ENCODE measurements at places on chromosomes 2 and 18.

DNA sequence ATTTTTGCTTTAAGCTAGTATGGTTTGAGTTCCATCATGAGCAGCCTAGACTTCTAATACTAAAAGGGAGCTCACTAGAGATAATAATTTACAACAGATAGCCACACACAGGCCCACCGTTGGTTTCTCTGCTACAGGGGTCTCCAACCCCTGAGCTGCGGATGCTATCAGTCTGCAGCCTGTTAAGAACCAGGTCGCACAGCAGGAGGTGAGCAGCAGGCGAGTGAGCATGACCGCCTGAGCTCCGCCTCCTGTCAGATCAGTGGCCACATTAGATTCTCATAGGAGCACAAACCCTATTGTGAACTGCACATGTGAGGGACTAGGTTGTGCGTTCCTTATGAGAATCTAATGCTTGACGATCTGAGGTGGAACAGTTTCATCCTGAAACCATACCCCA is 150.6 kb downstream of the HRH4 start:
- DNase-seq, result no peak

GRCh38 chr2:178426388-178426787 is 24.6 kb downstream of the PRKRA start:
- DNase-seq, result no peak

DNA sequence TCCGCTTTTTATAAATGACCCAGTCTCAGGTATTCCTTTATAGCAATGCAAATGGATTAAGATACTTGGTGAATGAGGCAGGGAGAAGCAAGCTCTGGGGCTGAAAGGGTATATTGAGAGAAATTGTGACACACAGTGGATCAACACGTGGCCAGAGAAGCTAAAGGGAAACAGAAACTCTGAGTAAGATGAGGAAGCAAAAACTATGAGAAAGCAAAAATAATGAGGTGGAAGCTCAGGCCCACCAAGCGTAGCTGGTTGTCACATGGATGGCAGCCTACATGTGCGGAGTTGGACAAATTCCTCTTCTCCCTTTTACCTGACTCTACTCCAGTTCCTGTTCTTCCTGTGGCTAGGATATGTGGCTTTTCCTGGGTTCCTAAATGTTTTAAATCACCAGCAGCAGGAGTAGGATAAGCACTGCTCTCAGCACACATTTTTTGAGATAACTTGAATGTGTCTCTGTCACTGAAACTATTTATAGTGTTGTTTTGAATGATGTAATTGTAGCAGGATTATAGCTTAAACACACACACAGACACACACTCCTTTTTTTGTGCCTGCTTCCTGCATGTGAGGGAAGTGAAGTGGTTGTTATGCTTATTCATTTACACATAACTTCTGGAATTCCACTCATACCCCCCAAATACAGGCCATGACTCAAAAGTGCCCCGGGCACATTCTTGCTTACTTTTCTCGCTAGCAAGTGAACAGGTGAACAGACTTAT is 30.1 kb upstream of the EPC2 start:
- DNase-seq, result peak; percentile 59

GRCh38 chr2:60966507-60967405 is 50.8 kb upstream of the PEX13 start:
- no peak for DNase-seq

GRCh38 chr2:181770150-181770549 is 89.8 kb upstream of the NEUROD1 start:
- DNase-seq, result no peak

- DNase-seq, result no peak
Observed at GRCh38 chr2:215906458-215906857, 106.9 kb downstream of the MREG start.

DNA sequence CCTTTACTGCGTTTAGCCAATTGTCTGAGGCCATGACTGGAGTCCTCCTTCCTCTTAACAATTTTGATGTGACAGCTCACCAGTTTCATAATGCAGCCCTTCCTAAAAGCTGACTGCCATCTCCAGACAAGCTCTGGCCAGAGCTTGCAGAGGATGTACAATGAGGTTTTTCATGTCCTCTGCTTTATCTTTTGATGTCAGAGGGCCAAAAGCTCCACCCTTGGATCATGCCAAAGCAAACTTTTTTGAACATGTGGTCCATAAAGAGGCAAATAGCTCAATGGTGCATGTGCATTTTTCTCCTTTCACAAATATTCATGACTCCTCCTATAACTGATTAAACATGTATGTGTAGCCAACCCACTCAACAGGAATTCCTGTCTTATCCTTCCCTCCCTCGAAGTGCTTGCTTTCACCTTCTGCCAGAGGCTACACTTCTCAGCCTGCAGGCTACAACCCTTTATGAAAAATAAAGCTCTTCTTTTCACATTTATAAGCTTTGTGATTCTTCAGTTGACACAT is 266.2 kb downstream of the FBXO15 start:
- no peak for DNase-seq

DNA sequence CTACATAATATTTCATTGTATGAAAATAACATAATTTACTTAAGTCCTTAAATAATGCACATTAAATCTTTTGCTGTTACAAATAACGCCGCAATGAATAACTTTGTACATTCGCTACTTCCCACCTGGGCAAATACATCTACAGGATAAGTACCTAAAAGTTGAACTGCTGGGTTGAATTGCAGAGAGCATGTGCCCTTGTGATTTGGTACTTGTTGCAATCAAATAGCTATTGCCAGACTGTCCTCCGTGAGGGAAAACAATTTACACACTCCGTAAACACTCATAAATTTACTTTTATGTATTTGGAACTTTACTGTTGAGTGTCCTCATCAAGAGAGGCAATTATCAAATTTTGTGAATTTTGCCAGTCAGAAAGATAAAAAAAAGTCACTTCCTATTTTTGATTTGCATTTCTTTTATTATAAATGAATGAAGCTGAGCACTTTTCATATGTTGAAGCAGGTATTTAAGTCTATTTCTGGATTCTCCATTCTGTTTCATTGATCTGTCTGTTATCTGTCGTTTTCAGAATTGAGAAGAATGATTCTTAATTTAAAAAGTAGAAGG is 140.8 kb upstream of the SERTAD2 start:
- DNase-seq, result no peak

DNA sequence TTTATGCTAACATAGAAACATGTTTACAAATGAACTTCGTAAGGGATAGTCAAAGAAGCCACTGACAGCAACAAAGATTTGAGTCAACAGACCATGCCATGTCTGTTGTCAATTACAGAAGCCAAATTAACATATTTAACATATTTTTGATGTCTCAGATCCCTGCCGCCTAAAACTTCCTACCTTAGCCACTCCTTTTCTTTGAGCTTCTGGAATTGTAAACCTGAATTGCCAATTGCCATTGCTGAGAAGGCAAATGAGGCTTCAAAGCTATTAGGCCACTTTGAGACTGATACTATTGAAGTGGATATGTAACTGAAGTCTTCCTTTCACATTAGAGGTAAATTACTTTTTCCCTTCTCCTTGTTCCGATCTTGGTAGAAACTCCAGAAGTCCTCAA is 66.0 kb upstream of the DSEL start:
- no peak for DNase-seq

DNA sequence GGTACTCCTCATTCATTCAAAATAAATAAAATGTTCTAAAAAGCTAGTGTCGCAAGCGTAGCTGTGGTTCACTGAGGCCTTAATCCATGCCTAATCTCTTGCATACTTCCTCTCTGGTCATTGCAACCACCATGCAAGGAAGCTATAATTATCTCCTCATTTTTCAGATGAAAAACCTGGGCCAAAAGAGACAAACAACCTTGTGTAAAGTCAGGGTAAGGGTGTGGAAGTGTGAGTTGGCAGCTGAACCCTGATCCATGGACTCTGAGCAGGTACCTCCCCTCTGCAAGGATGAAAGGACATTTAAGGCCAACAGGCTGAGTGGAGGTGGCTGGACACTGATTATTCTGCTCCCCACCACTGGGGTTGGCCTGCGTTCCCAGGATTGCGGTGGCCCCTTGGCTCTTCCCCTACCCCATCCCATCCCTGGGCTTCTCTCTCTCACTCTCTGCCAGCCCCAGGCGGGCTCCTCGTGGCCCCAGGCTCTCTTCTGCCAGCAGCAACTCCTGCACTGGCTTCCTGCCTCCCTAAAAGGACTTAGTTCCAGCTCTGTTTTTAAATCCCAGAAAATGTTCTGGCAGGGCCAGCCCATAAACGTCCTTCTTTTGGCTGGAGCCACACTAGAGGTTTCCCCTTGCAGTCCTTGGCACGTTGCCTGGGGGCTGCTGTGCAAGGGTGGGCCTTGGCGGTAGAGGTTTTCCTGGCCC is 72.0 kb upstream of the AFF3 start:
- no peak for DNase-seq

DNA sequence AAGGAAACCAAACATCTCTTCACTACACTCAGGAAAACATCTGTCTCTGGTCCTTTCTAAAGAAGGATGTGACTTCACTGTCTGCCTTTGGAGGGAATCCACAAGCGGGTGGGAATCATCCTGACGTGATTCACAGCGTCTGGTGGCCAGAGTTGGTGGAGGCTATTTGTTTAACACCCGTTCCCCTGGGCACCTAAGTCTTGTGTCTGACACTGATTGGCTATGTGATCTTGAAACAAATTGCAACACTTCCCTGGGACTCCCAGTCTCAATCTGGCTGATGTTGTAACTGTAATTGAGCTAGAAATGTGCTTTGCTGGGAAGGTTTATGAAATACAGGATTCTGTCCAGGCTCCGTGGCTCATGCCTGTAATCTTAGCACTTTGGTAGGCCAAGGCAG is 28.8 kb upstream of the SIX3 start:
- DNase-seq, result no peak

GRCh38 chr2:111932841-111933291 is 34.5 kb downstream of the MERTK start:
- DNase-seq, result no peak

- DNase-seq, result no peak
Observed at GRCh38 chr18:41955688-41956087, 654 bp downstream of the PIK3C3 start.

- peak; percentile 13 for DNase-seq
Observed at GRCh38 chr2:236177967-236178889, 10.0 kb upstream of the GBX2 start.

GRCh38 chr2:205261516-205262020 is 420.7 kb upstream of the NRP2 start:
- DNase-seq, result no peak

GRCh38 chr2:30040147-30040546 is 106.7 kb upstream of the YPEL5 start:
- DNase-seq, result no peak

DNA sequence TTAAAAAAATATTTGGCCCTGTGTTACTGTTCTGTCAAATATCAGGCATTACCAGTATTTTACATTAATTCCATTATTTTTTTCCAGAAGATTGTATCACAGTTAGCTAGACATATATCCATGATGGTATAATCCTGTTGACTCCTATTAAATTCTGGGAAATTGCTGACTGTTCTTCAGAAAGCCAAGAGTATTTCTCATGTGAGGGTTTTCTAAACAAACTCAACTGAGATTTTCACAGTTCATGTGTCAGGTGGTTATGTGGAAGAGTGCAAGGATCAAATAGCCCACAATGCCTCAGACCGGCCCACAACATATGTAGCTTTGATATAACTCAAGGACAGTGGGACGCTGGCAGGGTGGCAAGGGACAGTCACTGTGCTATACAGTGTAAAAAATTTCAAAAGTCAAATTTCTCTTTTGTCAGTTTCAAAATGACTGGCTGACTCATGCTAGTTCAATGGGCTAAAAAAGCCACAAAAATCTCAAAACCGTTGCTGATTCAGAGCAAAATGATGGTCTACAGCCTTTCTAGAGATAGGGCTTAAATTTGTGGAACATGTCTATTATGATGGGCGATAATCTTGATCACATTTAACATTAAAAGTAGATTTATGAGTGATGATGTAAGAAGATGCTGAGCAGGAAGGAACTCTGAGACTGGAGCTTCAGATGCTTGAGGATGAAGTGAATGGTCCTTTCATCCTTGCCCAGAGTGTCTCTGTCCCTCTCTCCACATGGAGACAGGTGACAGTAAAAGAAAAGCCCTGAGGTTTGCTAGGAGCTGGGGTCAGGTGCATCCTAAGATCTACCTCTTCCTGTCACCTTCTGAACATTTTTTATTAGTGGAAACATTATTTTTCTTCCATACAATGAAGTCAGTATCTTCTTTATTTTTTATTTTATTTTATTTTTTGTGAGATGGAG is 175.8 kb upstream of the PIEZO2 start:
- no peak for DNase-seq

- no peak for DNase-seq
Observed at GRCh38 chr2:193988784-193989183, 1668.2 kb upstream of the SLC39A10 start.

- no peak for DNase-seq
Observed at GRCh38 chr2:183255411-183255810, 131.2 kb downstream of the NUP35 start.

GRCh38 chr18:38750751-38751150 is 1185.2 kb upstream of the CELF4 start:
- DNase-seq, result peak; percentile 27

All from Ammon's horn (tissue), 1 donor.